ENCODE measurements at places on chromosomes 7 and 10.

- DNase-seq, result no peak
These were observed 111.8 kb downstream of the HPSE2 start for GRCh38 chr10:99123851-99124250.

- no peak for DNase-seq
These were observed 91.6 kb downstream of the PLCE1 start for GRCh38 chr10:94085288-94085687.

- no peak for DNase-seq
These were observed 218.7 kb upstream of the AOAH start for GRCh38 chr7:36942955-36943354.

DNA sequence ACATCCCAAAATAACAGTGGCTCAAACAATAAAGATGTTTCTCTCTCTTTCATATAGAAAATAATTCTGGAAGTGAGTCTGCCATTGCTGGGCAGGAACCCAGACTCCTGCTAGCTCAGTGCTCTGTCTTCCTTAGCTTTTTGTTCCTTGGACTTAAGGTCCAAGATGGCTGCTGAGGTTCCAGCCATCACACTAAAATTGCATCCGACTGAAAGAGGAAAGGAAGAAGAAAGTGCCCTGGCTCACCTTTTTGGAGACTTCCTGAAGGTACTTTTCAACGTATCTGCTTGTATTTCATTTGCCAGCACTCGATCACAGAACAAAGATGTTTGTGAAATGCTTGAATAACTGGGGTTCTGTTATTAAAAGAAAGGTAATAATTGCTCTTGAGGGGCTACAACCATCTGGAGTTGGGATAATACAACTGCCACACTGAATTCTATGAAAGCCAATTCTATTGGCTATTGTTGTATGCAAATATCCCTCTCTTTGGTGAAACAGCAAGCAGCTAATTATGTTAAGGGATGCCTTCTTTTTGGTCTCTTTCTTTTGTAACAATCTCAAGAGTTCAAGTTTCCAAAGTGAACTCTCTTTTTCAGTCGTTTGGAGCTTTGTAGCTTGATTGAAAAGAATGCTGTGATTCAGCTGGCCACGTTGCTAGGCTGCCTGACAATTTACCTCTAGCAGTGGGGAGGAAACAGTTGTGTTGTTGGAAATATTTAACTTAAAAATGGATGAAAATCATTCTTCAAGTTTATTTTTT lies 83.9 kb downstream of the BAMBI start:
- no peak for DNase-seq

- no peak for DNase-seq
These were observed 170.9 kb downstream of the CSTF2T start for GRCh38 chr10:51528527-51528926.

- DNase-seq, result no peak
These were observed 42.8 kb downstream of the MYL10 start for GRCh38 chr7:101586078-101586905.

DNA sequence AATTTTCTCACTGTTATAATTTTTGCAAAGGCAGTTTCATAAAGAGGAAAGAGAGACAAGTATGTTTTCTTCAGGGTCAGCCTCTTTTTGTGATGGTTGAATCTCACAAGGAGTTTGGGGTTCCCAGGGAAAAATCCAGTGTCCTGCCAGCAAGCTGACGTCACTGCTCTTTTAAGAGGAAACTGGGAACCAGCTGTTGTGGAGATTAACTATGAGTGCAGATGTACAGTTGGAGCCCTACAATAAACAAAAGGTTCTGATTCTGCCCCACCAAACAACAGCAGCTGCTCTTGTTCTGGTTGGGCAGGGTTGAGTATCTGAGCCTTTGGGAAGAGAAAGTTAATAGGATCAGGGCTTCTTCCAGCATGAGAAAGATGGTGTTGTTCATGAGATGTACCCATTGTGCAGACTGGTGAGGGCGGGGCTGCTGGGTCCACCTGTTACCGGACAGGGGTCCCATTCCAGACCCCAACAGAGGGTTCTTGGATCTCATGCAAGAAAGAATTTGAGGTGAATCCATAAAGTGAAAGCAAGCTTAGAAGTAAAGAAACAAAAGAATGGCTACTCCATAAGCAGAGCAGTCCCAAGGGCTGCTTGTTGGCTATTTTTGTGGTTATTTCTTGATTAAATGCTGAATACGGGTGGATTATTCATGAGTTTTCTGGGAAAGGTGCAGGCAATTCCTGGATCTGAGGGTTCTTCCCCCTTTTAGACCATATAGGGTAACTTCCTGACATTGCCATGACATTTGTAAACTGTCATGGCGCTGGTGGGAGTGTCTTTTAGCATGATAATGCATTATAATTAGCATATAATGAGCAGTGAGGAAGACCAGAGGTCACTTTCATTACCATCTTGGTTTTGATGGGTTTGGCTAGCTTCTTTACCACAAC lies 12.5 kb downstream of the PRF1 start:
- DNase-seq, result peak; percentile 19

GRCh38 chr10:119663866-119664698 lies 12.9 kb downstream of the BAG3 start:
- DNase-seq, result no peak

DNA sequence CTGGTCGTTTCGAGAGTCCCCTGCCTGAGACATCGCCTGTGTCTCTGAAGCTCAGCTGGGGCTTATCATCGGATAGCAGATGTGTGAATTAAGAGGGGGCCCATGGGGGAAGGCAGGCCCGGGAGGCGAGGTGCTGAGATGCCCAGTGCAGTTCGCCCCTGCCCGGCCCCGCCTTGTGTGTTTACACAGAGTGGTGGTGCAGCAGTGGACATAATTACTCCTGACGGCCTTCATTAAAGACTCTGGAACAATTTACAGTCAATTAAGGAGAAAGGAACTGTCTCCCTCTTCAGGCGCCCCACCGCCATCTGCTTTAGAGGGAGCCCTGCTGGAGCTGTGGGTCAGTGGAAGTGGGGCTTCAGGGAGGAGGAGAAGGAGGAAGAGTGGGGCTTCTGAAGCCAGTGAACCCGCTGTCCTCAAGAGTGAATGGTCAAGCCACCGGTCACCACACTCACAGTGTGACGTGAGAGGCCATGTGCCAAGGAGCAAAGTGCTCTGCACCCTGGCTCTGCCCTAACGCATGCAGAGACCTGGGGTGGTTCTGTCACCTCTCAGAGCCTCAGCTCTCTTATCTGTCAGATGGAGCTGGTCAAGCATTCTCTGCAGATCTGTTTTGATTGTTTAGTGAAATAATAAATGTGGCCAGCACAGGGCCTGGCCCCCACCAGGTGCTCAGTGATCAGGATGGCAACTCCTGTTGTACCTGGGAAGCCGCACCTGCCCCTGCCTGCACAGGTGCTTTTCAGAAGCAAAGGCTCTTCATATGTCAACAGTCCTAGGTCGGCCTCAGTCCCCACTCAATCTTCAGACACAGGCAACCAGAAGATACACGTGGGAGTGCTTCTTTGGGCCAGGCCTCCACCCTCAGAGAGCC lies 65.6 kb downstream of the CDH23 start:
- no peak for DNase-seq

GRCh38 chr10:107546986-107547385 lies 382.5 kb upstream of the SORCS1 start:
- DNase-seq, result no peak

GRCh38 chr10:64090865-64091264 lies 569.7 kb downstream of the REEP3 start:
- DNase-seq, result no peak

- DNase-seq, result no peak
These were observed 203.1 kb downstream of the TPK1 start for GRCh38 chr7:144632724-144633123.
